ENCODE measurements at places on chromosomes 3 and 15.
A peak's percentile ranks its signal among the peaks of the same experiment; 100 is the strongest.

DNA sequence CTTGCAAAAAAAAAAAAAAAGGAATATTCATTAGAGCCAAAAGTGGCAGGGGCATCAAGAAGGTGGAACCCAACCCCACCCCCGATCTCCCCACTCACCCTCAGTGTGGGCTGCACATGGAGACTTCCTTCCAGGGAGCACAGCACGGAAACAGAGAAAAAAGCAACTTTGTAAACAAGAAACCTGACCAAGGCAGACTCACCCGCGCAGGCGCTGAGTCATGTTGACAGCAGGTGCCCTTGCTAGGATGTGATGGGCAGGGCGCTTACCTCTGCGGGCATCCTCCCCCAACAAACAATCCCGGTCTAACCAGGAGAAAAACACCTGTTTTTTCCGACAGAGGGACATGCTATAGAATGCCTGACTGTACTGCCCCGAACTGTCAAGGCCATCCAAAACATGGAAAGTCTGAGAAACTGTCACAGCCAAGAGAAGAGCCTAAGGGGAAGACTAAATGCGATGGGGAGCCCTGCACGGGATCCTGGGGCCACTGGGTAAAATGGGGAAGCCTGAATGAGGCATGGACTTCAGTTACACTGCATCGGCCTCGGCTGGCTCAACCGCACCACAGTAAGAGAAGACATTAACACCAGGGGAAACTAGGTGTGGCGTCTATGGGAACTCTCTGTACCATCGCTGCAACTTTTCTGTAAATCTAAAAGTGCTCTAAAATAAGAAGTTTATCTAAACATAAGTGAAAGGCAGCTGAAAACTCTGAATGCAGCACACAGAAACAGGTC is 66.7 kb upstream of the GATA2 start:
- no peak for DNase-seq

DNA sequence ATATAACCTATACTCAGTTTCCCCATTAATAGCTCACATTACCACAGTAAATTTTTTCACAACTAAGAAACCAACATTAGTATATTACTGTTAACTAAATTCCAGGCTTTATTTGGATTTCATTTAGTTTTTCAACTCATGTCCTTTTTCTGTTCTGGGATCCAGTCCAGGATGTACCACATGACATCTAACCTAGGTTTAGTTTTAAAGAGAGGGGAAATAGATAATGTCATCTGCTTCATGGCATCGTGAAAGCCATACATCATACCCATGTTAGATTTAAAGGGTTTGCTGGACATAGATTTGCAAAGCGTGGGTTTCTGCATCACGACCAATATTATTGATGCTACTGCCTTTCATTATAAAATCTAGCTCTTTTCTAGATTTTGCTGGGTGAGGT is 33.2 kb upstream of the RPP14 start:
- peak; percentile 16 for DNase-seq

DNA sequence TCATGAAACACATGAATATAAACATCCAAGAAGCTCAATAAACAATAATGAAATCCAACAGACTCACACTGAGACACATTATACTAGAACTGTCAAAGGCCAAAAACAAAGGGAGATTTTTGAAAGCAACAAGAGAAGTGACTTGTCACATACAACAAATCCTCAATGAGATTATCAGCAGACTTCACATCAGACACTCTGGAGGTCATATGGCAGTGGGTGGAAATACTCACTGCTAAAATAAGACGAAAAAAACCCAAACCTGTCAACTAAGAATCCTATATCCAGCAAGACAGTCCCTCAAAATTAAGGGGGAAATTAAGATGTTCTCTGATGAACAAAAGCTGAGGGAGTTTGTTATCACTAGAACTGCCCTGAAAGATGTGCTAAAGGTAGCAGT is 125.4 kb upstream of the MELTF start:
- DNase-seq, result no peak

DNA sequence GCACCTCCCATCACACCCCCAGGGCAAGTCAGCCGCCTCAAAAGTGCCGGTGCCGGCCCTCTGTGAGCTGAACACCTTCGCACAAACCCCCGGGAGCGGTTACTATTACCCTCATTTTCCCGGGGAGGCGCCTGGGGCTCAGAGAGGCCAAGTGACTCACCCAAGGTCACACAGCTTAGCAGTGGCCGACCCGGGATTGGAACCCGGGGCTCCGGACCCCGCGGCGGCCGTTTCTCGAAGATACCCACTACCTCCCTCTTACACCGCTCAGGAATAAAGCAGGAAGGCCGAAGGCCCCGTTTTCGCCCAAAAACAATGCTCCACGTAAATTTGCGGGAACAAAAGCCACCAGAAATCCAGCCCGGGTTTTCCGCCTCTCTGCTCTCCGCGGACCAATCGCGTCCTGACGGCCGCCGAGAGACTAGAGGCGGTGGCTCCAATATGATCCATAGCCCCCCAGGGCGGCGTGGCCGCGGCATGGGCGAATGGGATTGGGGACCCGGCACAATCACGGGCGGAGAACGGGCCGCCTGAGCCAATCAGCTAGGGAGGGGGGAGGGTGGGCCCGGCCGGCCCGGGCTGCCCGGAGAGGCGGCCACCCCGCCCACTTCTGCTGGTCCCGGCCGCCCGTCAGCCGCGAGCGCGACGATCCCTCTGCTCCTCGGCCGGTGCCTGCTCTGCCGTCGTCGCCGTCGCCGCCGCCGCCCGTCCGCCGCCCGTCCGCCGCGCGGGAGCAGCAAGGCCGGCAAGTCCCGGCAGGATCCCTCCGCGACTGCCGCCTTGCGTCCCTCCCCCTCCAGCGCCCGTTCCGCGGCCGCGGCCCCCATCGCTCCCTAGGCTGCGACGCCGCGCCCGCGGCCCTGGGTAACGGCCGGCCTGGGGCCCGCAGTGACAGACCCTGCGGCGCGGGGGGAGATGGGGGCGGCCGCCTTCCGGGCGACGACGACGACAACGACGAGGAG is 177.0 kb downstream of the OR4M2 start:
- no peak for DNase-seq

- no peak for DNase-seq
Measured at GRCh38 chr3:45234250-45234649, 8.2 kb upstream of the TMEM158 start.

DNA sequence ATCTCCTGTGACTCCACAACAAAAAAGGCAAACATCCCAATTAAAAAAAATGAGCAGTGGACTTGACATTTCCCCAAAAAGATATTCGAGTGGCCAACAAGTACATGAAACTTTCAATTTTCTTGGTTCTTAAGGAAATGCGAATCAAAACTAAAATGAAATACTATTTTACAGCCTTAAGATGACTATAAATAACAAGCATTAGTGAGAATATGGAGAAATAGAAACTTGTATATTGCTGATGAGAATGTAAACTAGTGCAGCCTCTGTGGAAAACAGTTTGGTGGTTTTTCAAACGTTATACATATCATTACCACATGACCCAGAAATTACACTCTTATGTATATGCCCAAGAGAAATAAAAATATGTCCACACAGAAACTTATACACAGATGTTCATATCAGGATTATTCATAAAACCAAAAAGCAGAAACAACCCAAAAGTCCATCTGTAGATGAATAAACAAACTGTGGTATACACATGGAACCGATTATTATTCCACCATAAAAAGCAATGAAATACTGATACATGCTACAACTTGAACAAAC is 153.2 kb upstream of the GPR149 start:
- no peak for DNase-seq

DNA sequence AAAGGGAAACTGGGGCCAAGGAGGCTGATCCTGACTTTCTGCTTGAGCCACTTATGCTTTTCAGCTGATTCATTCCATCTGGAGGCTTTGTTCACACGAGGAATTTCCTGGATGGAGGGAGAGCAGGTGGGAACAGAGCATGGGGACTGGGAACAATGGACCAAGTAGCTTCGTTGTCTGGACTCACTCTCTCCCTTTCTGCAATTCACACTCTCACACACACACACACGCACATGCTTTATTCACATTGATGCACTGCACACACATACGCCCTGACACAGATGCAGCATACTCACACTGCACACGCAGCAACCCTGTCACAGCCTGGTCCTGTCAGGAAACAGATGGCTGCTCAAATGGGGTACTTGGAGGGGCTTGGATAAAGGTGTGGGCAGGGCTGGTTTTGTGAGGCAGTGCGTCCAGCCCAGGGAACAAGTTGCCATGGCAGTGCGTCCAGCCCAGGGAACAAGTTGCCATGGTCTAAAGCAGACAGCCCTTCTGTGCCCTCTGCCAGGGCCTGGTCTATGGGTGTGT is 19.8 kb upstream of the CHCHD6 start:
- DNase-seq, result peak; percentile 62

GRCh38 chr15:29686445-29687203 is 135.6 kb downstream of the TJP1 start:
- DNase-seq, result no peak

DNA sequence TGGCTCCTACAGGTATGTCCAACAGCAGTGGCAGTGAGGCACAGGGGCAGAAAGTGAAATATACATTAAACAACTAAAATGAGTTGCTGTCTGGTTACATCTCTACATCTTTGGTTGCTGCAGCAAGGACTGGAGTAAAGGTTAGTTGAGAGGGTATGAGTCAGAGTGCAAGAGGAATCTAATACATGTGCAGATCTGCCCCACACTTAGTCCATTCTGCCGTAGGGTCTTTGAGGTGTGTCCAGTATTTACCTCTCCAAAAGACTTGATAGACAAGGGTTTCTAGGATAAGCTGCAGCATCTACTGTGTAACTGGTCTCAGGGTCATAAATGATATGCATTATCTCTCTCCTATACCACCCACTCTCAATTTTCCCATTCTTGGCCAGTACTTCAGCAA is 6.2 kb upstream of the NEDD4 start:
- DNase-seq, result no peak

GRCh38 chr15:88069561-88069960 is 187.0 kb downstream of the NTRK3 start:
- no peak for DNase-seq

GRCh38 chr3:157125101-157125500 is 34.8 kb downstream of the CCNL1 start:
- DNase-seq, result no peak

DNA sequence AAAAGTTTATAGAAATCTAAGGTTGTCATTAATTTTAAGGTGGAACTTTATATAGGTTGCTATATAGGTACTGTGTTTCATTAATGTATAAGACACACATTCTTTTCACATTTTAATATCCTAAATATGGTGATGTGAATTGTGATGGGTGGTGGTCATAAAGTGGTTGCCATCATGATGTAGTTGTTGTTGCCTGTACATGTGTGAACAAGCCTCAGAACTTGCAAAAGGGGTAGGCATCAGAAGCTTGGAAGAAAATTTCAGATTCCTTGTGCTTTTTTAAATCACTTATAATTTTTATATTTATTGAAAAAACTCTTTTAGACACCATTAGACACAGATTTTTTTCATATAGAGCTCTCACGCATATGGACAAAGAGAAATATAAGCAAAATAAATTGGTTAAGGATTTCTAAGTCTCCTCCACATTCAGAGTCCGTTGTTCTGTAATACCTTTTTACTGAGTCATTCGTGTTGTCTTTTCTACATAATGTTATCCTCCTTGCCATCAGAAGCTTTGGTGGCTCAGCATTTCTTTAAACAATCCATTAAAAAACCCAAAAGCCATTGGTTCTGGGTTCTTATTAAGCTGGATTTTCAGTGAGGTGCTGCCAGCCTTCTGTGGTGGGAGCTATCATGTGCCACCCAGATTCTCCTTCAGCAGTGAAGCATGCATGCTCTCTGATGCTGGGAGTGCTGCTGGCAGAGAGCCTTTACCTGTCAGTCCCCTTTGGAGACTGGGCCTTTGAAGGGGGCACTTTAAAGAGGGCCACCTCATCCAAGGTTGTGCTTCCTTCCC is 140.4 kb upstream of the GALNT15 start:
- peak; percentile 49 for DNase-seq

GRCh38 chr3:140243575-140243974 is 308.6 kb downstream of the CLSTN2 start:
- DNase-seq, result no peak

DNA sequence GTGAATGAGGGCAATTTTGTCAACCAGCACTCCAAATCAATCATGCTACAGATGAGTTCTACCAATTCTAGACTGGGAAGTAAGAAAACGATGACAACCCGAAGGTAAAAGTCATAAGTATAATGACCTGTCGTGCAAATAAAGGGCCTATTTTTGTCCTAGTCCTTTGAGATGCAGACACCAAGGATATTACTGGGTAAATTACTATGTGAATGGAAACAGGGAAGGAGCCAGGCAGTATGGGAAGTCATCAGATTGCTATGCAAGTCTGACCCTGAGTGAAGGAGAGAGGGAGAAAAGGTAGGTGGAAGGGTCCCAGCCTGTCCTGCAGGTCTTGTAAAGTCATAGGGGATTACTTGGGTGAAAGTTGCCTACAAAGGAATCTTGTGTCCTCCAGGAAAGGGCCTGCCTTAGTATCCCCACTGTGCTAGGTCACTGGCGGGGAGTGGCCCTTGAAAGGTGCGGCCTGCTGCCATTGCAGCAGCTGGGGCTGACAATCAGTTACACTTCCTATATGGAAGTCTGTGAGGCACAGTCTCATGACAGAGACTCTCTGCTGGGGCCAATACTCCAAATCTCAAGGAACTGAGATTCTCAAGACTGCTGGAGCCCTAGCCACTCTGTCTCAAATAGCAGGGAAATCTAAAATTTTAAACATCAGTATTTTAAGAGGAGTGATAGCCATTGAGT is 149.9 kb upstream of the SLC2A2 start:
- DNase-seq, result no peak

DNA sequence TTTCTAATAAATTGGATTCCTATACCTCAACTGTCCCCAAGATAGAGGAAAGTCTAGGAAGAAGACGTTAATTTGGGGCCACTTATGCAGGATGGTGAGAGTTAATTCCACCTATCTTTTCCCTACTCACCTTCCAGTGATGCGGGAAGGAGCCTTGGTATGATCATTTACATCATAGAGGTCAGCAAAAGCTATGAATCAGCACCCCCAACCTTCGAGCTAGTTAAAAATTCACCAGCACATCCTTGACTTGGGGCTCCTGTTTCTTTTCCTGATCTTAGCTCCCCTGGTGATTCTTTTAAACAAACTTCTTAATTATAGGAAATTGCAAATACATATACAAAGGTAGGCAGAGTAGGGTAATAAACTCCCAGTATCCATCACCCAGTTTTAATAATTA is 366.6 kb downstream of the SOX2 start:
- DNase-seq, result no peak

DNA sequence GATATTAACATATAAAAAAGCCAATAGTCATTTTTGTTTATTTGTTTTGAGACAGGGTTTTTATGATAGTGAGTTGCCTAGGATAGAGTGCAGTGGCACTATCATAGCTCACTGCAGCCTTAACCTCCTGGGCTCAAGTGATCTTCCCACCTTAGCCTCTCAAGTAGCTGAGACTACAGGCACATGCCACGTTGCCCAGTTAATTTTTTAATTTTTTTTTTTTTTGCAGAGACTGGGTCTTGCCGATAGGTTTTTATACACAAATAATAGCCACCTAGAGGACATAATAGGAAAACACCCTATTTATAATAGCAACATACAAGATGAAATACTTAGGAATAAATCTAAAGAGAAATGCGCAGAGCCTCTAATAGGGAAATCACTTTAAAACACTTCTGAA is 13.3 kb downstream of the EIF3J start:
- DNase-seq, result peak; percentile 52
